ENCODE measurements at places on chromosomes 4 and X. TPM values are rescaled to one million over a fixed set of nuclear protein-coding genes. Genes with fewer than 3 reads are reported as not detected.
A peak's percentile ranks its signal among the peaks of the same experiment; 100 is the strongest.

KLF8 gene
- 7.8 TPM for total RNA-seq

NEUROG2 gene
- total RNA-seq, result not detected

VSIG4 gene
- total RNA-seq, result 47.1 TPM

GRCh38 chr4:29578329-29578728 is 1141.8 kb upstream of the PCDH7 start:
- DNase-seq, result no peak

GRCh38 chrX:38407126-38407525 is 54.7 kb downstream of the OTC start:
- DNase-seq, result no peak

- no peak for DNase-seq
These were observed 7.8 kb downstream of the SPATA4 start for GRCh38 chr4:176187624-176188023.

- peak; percentile 94 for DNase-seq
These were observed 8.8 kb downstream of the GPRASP1 start for GRCh38 chrX:102659790-102660757.

DNA sequence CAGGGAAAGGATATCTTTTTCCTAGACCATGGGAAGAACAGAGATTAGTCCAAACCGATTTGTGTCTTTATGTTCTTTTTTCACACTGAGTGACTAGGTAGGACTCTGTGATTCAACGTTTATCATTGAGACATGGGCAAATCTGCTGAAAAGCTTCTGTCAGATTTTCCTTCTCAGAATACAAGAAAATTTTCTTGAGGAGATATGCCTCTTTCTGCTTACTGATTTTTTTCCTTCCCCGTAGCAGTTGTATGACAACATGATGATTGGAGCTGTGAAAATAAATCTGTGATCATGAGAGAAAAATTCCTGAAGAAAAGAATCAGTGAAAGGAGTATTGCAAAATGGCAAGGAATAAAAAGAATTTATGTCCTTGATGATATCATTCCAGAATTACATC is 130.6 kb upstream of the FAT4 start:
- no peak for DNase-seq

GRCh38 chrX:125778261-125778660 is 387.8 kb downstream of the DCAF12L2 start:
- DNase-seq, result no peak

DNA sequence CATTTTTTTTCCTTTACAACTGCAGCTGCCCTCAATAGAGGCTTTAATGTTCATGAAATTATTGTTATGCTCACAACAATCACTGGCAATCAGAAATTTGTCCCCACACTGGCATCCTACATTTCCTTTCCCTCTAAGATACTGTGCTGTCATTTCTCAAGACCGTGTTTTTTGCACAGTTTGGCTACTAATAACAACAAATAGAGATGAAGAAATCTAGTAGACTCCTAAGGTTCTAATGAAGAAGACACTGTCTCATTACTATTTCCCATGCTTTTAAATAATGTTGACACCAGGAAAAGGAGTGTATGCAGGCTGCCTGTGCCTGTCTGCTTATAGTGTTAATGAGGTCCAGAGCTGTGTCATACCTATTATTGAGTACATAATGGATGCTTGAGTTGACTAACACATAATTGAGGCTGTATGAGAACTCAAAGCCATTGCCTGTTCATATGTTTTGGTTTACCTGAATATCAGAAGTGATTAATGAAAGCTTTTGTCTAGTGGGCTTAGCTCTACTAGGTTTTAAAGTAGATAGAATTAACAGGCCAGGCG is 1.5 kb upstream of the EIF4E start:
- DNase-seq, result no peak

DNA sequence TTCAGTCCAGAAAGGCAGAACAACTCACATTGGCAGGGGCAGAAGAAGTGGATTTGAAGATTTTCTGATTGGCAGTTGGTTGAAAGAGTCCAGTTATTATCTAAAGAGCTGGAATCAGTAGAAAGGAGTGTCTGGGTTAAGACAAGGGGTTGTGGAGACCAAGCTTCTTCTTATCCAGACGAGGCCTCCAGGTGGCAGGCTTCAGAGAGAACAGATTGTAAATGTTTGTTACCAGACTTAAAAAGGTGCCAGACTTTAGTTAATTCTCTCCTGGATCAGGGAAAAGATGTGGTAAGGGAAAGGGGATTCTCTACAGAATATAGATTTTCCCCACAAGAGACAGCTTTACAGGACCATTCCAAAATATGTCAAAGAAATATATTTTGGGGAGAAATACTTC is 36.7 kb upstream of the TLR3 start:
- DNase-seq, result no peak

GRCh38 chrX:72470532-72471223 is 102.0 kb downstream of the HDAC8 start:
- no peak for DNase-seq

GRCh38 chr4:147137280-147137679 is 191.6 kb upstream of the TTC29 start:
- DNase-seq, result no peak

DNA sequence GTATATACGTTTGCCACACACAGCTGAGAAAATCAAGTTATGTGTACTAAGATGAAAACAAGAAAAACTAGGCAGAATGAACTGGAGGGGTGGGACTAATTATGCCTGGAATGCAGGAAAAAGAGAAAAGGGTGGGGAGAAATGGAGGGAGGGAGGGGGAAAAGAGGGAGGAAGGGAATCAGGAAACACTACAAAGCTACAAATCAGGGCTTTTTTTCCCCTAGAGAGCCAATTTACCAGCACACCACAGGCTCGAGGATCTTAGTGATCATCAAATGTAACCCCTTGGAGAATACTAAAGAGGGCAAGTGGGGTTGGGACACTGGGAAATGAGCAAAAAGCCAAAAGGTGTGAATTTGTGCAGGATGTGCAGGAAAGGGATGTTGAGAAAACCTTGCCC is 451.9 kb downstream of the SMARCA1 start:
- no peak for DNase-seq
